ENCODE measurements at places on chromosomes 7 and 10.
A peak's percentile ranks its signal among the peaks of the same experiment; 100 is the strongest.

GRCh38 chr10:101566333-101567164, 21.5 kb downstream of the POLL start:
- DNase-seq, result no peak

DNA sequence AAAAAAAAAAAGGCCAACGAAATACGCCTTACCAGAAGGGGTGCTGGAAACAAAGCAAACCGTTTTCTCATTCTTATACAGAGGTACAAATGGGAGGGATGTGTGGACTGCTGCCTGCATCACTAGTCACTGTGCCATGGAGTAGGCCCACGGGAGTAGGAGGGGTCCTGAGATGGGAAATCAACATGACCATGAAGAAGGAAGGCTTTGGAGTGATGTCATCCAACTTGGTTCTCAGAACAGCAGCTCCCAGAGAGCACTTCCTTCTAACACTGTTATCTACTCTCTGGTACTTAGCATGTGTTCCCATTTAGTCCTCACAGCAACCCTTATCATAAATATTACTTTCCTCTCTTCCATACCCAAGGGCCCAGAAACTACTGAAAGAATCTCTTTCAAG, 60.0 kb upstream of the LRGUK start:
- no peak for DNase-seq

GRCh38 chr7:139035586-139036353, at the start of gene ZC3HAV1L:
Gene ZC3HAV1L, minus strand, starts transcription at chr7:139036042. Its CDS starts 25 bp downstream, at chr7:139036017.
- peak; percentile 78 for DNase-seq

DNA sequence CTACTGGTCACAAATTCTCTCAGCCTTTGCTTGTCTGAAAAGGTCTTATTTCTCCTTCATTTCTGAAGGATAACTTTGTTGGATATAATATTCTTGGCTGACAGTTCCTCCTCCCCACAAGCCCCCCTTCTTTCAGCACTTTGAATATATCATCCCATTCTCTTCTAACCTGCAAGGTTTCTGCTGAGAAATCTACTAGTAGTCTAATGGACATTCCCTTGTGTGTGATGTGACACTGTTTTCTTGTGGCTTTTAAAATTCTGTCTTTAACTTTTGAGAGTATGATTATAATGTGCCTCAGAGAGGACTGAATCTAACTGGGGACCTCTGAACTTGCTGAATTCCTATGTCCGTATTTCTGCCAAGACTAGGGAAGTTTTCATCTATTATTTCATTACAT, 104.3 kb downstream of the RSU1 start:
- no peak for DNase-seq

DNA sequence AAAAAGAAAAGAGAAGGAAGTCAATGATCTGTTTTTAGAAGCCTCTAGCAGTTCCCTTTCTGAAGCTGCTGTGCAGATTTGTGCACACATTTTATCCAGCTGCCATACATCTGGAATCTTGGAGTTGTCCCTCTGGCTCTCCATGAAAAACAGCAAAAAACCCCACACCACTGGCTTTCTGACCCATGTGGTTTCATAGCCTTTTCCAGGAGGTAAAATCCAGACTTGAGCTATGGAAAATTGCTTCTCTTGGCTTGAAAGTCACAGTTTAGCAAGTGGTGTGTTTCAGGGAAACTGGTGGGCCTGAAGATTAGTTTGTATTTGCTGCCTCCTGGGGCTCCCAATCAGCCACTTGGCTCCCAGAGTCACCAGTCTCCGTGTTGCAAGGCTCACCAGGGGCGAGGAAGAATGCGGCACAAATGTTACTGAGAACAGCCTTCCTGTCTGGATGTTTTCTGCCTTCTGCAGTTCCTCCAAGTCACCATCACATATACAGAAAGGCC, 50.1 kb upstream of the ADRB1 start:
- no peak for DNase-seq

DNA sequence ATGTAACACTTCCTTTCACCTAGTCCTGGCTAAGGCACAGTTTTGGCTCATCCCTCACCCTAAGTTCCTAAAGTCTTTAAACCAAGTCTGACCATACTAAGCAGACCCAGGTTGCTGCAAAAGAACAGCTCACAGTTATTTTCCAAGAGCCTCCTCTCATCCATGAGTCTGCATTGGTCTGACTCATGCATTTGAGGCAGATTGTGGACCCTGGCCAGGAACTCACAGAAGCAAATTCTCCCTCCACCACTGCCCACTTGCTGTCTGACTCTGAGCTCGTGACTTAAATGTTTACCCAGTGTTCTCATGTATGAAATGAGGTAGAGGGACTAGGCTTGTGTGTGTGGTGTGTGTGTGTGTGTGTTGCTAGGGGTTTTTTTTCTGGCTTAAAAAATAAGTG, 1272.8 kb downstream of the TYW1 start:
- DNase-seq, result no peak

- no peak for DNase-seq
These were observed 40.3 kb upstream of the MXI1 start for GRCh38 chr10:110167149-110167548.

DNA sequence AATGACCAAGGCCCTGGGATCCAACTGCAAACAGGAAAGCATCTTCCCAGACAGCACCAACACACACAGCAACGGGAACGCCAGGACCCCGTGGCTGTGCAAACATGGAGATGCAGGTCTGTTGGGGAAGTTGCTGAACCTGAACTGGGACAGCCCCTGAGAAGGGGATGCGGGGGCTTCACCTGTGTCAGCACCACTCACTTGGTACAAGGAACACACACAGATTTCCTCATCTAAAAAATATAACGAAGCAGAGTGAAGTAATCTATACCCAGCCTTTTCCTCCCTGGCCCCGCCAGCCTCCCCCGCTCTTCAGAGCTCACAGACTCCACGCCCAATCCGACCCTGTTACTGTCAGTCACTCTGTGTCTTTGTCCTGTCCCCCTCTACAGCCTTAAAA, 93.0 kb downstream of the PTPRN2 start:
- no peak for DNase-seq

DNA sequence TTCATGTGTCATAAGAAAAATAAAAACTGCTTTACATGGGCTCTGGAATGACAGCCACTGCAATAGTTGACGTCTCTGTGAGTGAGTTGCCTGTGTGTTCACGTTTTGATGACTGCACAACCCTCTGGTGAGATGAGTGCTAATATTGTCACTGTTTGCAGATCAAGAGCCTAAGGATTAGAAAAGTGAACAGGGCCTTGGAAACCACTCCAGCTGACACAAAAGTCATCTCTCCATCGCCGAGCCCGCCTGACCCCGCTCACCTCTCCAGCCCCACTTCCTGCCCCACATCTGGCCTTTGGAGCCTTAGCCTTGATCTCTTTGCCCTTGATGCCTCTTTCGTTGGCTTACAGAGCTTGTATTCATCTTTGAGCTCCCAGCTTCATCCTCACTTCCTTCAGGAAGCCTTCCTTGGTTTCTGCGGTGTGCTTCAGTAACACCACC, 351.7 kb downstream of the TCERG1L start:
- no peak for DNase-seq

- DNase-seq, result peak; percentile 48
These were observed 77.4 kb downstream of the SEMA3C start for GRCh38 chr7:80841423-80841955.

DNA sequence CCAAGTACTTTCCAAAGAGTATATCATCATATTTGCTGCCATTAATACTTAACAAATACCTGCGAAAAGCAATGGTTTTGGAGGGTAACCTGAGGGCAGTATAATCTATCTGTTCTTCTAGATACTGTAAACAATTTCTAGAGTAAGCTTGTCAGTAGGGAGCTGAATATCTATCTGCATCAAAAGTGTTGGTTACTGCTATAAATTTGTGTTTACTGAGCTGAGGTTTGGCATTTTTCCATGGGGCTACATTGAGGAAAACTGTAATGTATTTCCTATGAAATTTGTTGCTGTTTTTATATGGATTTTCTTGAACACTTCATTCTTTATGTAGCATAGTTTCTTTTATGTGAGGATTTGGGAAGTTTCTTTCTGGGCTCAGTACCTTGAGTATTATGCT, 913.4 kb downstream of the CNTNAP2 start:
- DNase-seq, result no peak

DNA sequence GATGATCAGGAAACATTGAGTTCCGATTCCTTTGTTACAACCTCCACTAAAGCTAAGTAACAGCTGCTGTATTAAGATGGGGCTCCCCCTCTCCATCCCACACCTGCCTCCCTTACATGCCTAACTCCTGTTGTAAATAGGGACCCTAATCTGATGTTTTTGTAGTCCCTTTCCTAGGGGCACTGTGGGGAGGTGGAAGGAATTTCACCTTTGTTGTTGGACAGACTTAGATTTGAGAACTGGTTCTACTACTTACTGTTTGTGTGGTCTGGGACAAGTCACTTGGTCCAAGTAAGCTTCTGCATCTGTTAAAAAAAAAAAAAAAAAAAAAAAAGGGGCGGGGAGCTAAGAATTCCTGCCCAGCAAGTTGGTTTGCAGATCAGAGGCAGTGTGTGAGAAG, 42.6 kb downstream of the KIAA1217 start:
- DNase-seq, result no peak

GRCh38 chr10:72267819-72268399, 5.8 kb upstream of the DDIT4 start:
- no peak for DNase-seq

GRCh38 chr7:80017101-80017698, 117.4 kb upstream of the GNAI1 start:
- no peak for DNase-seq

- peak; percentile 27 for DNase-seq
These were observed 649 bp downstream of the ACTR3B start for GRCh38 chr7:152759949-152760853.

GRCh38 chr10:114697061-114697598, 39.1 kb upstream of the ABLIM1 start:
- DNase-seq, result peak; percentile 63

DNA sequence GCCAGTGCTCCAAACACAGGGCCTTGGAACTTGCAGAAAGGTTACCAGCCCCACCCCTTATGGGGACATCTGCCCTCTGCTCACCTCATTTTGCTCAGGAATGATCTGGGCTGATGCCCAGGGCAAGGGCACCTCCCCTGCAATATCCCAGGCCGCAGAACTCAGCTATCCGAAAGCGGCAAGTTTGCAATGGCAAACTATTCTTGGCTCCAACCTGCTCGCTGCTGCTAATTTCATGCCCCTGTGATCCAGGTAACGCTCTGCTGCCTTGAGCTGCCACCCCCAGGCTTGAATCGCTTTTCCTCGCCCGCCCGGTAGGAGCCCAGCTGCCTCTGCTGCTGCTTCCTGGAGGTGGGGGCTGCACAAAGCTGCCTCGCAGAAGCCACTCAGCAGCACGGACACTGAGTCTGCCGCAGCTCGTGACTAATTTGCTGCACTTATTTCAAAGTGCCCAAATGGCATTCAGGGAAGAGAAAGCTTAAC, 18.2 kb downstream of the SLC29A3 start:
- DNase-seq, result no peak

DNA sequence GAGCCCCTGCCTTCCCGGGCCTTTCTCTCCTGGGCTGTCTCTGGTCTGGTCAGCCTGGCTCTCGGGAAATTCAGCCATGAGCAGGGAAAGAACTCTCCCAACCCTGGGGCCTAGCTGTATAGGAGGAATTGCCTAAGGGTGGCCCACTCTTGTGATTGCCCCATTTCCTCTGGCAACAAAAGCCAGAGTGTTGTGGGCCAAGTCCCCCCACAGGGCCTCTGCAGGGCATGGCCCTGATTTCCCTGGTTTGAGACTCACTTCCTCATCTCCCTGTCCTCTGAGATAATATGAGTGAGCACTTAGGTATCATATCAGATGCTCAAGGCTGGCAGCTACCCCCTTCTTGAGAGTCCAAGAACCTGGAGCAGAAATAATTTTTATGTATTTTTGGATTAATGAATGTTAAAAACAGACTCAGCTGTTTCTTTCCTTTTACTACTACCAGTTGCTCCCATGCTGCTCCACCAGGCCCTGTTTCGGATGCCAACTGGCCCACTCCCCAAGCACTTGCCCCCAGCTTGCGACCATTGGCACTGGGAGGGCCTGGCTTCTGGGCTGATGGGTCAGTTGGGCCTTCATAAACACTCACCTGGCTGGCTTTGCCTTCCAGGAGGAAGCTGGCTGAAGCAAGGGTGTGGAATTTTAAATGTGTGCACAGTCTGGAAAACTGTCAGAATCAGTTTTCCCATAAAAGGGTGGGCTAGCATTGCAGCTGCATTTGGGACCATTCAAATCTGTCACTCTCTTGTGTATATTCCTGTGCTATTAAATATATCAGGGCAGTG, 11.4 kb downstream of the IRF5 start:
- no peak for DNase-seq

DNA sequence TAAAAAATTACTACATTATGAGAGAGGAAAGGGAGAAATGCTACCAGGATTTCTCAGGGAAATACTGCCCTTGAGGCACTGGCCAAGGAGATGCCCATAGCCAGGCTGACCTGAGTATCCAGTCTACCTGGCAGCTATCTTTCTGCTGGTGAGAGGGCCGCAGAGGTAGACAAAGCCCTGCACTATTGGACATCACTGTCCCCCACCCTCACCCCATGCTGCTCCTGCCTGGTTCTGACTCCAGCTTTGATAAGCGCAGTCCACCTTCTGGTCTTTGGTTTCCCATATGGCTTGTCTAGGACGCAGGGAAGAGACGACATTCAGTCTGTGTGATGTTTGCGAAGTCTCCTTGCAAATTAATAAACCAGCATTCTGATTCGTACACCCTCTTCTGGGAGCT, 3.7 kb downstream of the ITPRIP start:
- DNase-seq, result no peak

DNA sequence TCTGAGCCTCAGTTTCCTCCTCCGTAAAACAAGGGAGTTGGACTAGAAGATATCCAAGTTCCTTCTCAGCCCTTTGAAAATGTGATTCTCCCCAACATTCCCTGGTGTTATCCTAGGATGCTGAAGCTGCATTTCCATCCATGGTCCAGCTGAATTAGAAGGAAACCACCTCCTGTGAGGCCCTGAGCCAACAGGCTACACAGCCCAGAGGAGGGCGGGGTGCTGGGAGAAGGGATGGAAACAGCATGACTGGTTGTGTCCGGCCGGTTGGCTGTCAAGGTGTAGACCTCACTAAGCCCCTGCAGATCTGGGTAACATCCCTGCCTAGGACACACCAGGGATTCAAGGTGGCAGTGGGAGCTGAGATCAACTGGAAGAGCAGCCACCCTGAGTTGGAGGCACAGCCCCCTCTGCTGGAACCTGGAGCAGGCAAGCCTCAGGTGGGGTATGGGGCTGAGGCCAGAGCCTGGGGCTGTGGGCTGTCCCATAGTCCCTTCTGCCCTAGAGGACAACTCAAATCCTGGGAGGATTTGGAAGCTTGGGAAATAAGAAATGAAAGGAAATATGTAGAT, 72.0 kb downstream of the PAX2 start:
- DNase-seq, result no peak

Measured in fibroblast of villous mesenchyme (primary cell).